ENCODE measurements at places on chromosomes 2 and 18. TPM values are rescaled to one million over a fixed set of nuclear protein-coding genes. Genes with fewer than 3 reads are reported as not detected.

The SLC9A4 gene
- not detected for polyA plus RNA-seq

The VIL1 gene
- polyA plus RNA-seq: 287 TPM

The CRACDL gene
- polyA plus RNA-seq: 0.14 TPM

The TRIM54 gene
- 0.14 TPM for polyA plus RNA-seq

The LAMA3 gene
- polyA plus RNA-seq: 0.65 TPM

The PIKFYVE gene
- polyA plus RNA-seq: 15.8 TPM

The LYG2 gene
- polyA plus RNA-seq: 0.18 TPM

The IL1A gene
- polyA plus RNA-seq: not detected

The PLEKHB2 gene
- polyA plus RNA-seq: 61.5 TPM

The LCT gene
- not detected for polyA plus RNA-seq

The REG3A gene
- 0.13 TPM for polyA plus RNA-seq

DNA sequence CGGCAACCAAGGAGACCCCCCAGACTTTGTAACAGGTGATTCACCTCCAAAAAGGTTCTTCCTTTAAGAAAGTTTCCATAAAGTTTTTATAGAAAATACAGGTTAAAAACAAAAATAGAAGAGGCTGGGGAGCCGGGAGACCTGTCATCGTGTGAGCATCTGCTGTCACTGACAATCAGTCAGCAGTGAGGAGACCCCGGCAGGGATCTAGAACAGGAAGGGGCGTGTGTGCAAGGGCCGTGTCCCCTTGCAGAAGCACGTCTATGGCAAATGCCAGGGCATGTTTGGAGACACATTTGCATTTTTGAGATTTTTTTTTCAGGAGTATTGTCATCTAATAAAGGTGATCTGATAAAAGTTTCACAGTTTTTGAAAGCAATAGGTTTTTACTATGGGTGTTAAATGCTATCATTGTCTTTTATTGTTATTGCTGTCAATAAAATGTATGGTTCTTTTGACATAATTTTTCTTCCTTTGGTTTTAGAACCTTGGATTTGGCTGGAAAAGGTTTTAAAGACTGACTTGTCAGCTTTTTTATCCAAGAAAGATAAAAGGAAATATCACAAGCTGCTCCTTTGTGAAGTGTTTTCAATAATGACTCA, 52.1 kb downstream of the MTCL1 start:
- H3K36me3 ChIP-seq: 0 out of 2 replicates have a peak, but pooled peaks cover 2% of the 10 kb centered on the region
- H3K4me1 ChIP-seq: no peaks in the 10 kb centered on the region
- H3K27me3 ChIP-seq: no peaks in the 10 kb centered on the region
- no peak overlapping the region for H3K27ac ChIP-seq

GRCh38 chr2:143087033-143087432, 42.2 kb upstream of the ARHGAP15 start:
- H3K36me3 ChIP-seq: no peaks in the 10 kb centered on the region
- DNase-seq: no peak
- no peak overlapping the region for H3K4me3 ChIP-seq
- no peaks in the 10 kb centered on the region for H3K4me1 ChIP-seq
- H3K27me3 ChIP-seq: no peaks in the 10 kb centered on the region

DNA sequence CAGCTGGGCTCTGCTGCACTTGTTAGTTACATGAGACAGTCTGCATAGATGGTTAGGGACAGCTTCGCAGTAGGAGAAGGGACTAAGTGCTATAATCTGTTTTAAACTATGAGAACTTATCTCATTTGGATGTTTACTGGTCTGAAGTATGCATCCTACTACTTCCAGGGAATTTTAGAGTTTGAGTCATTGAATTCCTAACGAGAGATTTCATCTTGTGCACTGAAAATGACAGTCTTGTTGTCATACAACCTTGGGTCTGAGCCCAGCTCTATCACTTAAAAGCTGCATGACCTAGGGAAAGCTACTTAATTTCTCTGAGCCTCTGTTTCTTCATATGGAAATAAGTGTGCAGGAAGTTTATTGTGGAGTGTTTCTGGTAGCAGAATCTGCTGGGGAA, 78.4 kb downstream of the TRIM43 start:
- H3K4me1 ChIP-seq: no peaks in the 10 kb centered on the region
- no peak overlapping the region for H3K4me3 ChIP-seq
- no peaks in the 10 kb centered on the region for H3K36me3 ChIP-seq
- no peak for DNase-seq
- H3K27ac ChIP-seq: no peak overlapping the region
- peaks cover 15% of the 10 kb centered on the region for H3K27me3 ChIP-seq

GRCh38 chr18:12031846-12032245, 50.5 kb downstream of the IMPA2 start:
- no peaks in the 10 kb centered on the region for H3K27me3 ChIP-seq
- peaks cover 17% of the 10 kb centered on the region for H3K4me1 ChIP-seq
- H3K4me3 ChIP-seq: no peak overlapping the region

GRCh38 chr18:55232506-55232905, 273.2 kb upstream of the CCDC68 start:
- no peaks in the 10 kb centered on the region for H3K36me3 ChIP-seq
- DNase-seq: no peak
- no peak overlapping the region for H3K4me3 ChIP-seq
- H3K4me1 ChIP-seq: no peaks in the 10 kb centered on the region
- no peak overlapping the region for H3K27ac ChIP-seq

DNA sequence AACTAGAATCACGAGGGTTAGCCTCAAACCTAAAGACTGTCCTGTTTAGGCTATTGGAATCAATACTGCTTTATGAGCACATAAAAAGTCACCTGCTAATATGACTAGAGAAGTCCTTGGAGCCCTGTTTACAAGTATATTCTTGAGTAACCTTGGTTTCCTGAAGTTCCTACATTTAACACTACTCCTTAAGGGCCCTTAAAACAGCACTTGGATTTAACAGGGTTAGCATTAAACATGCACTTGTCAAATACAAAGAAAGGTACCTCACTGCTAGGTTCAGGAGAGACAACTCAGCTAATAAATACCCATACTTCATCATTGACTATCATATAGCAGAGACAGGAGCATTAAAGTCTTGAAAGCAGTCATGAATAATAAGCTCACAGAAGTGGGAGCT, 96.7 kb downstream of the SLC5A7 start:
- H3K4me1 ChIP-seq: no peaks in the 10 kb centered on the region
- H3K36me3 ChIP-seq: no peaks in the 10 kb centered on the region
- H3K4me3 ChIP-seq: no peak overlapping the region
- H3K27ac ChIP-seq: no peak overlapping the region
- no peaks in the 10 kb centered on the region for H3K27me3 ChIP-seq
- DNase-seq: no peak

DNA sequence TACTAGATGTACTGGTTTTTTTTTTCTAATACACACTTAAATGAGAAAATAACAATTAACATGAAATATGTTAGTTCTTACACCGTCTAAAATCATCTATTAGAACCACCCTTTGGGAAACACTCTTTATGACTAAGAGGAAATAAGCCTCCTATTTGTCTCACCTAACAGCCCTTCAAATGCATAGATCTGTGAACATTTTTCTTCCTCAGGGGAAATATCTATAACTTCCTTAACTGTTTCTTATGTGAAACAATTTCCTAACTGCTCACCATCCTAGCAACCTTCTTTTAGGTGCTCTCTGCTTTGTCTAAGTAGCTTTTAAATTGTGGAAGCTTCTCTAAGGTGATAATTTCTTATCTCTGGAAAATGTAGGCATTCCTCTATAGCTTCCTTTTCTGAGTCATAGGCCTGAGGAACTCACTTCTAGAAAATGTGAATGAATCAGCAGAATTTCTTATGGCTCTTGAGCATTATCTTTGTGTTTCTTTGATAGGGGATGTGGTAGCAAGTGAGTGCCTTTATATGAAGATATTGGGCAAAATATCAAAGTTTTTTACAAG, 56.1 kb downstream of the CNTNAP5 start:
- DNase-seq: no peak
- no peaks in the 10 kb centered on the region for H3K4me1 ChIP-seq
- no peaks in the 10 kb centered on the region for H3K27me3 ChIP-seq

GRCh38 chr2:11697103-11697871, 27.3 kb upstream of the NTSR2 start:
- H3K27me3 ChIP-seq: peaks cover 5% of the 10 kb centered on the region
- no peak for DNase-seq
- no peaks in the 10 kb centered on the region for H3K36me3 ChIP-seq
- no peak overlapping the region for H3K4me3 ChIP-seq
- H3K4me1 ChIP-seq: peaks cover 52% of the 10 kb centered on the region

DNA sequence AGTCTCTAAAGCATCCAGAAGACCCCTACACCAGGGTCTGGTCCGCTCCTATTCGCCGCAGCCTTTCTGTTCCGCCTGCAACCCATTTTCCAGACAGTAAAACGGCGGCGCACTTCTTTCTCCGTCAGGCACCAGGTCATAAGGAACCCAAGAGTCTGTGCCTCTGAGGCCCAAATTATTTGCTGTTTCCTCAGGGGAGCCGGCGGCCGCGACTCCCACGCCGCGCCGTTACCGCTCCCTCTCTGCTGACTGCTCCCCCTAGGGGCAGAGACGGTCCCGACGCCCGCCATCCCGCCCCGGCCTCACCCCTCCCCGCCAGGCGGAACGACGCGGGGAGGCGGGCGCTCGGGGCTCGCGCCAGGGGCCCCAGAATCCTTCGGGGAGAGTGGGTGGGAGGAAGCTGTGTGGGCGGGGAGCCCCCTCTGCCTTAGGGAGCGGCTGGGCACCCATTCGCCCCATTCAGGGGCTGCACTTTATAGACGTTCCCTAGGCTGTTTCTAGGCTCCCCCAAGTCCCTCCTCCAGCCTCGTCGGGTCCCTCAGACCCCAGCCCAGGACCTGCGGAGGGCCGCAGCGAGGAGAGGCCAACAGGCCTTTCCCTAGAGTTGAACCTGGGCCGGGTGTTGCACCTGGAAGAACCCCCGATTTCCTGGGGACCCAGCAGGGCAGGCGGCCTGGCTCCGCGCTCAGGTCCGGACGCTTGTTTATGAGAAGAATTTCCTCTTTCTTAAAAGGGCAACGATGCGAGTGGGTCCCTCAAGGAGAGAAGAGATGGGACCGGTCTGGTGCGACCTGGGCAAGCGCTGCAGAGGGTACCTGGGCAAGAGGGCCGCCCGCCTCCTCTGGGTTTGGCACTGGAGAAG, 3.6 kb upstream of the CTDSP1 start:
- H3K27me3 ChIP-seq: no peaks in the 10 kb centered on the region
- H3K27ac ChIP-seq: peak overlapping the region; percentile 99
- H3K4me1 ChIP-seq: peaks cover 42% of the 10 kb centered on the region
- DNase-seq: peak; percentile 94

DNA sequence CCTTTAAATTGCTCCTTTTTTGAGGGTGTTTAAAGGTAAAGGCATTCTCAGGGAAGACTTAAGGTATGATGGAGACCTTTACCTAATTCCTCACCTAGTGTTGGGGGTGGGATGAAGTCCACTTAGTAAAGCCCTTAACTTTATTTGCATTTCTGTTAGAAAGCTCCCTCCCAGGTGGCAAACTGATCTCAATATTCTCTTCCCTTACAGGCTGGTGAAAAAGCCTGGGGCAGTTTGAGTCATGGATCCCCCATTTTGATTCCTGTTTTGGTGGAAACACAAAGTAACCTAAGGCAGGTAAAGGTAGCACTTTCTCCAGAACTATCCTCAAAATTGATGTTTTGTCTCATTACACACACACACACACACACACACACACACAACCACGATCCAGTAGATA, 33.8 kb upstream of the HNRNPA3 start:
- no peak overlapping the region for H3K27ac ChIP-seq
- H3K4me3 ChIP-seq: no peak overlapping the region
- no peak for DNase-seq
- peaks cover 63% of the 10 kb centered on the region for H3K4me1 ChIP-seq

DNA sequence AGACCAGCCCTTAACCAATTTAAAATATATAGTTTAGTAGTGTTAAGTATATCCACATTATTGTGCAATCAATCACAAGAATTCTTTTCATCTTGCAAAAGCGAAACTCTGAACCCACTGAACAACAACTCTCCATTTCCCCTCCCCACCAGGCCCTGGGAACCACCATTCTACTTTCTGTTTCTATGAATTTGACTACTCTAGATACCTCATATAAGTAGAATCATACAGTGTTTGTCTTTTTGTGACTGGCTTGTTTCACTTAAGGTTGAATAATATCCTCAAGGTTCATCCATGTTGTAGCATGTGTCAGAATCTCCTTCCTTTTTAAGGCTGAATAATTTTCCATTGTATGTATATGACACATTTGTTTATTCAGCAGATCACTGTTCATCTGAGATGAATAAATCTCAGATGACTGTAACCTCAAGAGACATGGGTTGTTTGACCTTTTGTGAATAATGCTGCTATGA, 8.1 kb upstream of the SOS1 start:
- peak; percentile 70 for DNase-seq
- H3K27ac ChIP-seq: no peak overlapping the region
- no peaks in the 10 kb centered on the region for H3K36me3 ChIP-seq
- H3K4me1 ChIP-seq: peaks cover 46% of the 10 kb centered on the region
- no peaks in the 10 kb centered on the region for H3K27me3 ChIP-seq

GRCh38 chr2:148602885-148603561, 41.5 kb upstream of the EPC2 start:
- H3K4me3 ChIP-seq: no peak overlapping the region
- H3K4me1 ChIP-seq: no peaks in the 10 kb centered on the region
- H3K36me3 ChIP-seq: no peaks in the 10 kb centered on the region

DNA sequence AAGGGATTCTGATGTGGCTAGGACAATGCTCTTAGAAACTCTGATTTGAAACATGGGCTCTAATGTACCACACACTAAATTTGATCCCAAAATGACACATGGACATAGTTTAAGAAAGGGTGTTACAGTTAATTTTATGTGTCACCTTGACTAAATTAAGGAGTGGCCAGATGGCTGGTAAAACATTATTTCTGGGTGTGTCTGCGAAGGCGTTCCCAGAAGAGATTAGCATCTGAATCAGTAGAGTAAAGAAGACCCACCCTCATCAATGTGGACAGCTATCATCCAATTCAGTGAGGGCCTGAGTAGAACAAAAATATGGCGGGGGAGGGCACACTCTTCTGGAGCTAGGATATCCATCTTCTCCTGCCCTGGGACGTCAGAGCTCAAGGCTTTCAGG, 283.1 kb upstream of the CHAC2 start:
- no peaks in the 10 kb centered on the region for H3K36me3 ChIP-seq
- no peak overlapping the region for H3K4me3 ChIP-seq
- no peak overlapping the region for H3K27ac ChIP-seq
- H3K4me1 ChIP-seq: no peaks in the 10 kb centered on the region
- no peak for DNase-seq
- H3K27me3 ChIP-seq: no peaks in the 10 kb centered on the region

GRCh38 chr2:148130581-148130980, 109.7 kb downstream of the MBD5 start:
- no peak overlapping the region for H3K4me3 ChIP-seq
- DNase-seq: peak; percentile 34
- H3K4me1 ChIP-seq: peaks cover 13% of the 10 kb centered on the region
- H3K27me3 ChIP-seq: no peaks in the 10 kb centered on the region
- H3K27ac ChIP-seq: no peak overlapping the region

DNA sequence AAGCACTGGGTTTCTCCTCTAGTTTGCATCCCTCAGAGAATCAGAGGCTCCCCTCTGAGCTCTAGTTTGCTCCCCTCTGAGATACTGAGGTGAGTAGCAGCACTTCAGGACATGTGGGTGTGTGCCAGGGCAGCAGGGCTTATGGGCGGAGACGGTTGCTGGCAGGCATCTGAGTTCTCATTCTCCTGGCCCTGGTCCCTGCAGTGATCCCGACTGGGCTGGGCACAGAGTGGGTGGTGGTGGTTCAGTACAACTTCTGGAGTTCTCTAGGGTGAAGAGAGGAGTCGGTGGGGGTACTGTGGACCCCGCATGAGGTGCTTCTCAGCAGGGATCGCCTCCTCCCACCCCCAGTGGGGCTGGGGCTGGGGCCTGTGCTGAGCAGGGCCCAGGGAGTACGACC, 47.9 kb downstream of the BOLA3 start:
- H3K36me3 ChIP-seq: peaks cover 67% of the 10 kb centered on the region
- no peak overlapping the region for H3K4me3 ChIP-seq
- DNase-seq: no peak
- no peaks in the 10 kb centered on the region for H3K27me3 ChIP-seq
